ENCODE measurements at places on chromosomes 3 and 15. TPM values are rescaled to one million over a fixed set of nuclear protein-coding genes. Genes with fewer than 3 reads are reported as not detected.

The ATP10A gene
- total RNA-seq: 2.1 TPM

The PPM1L gene
- total RNA-seq: 18.1 TPM

DNA sequence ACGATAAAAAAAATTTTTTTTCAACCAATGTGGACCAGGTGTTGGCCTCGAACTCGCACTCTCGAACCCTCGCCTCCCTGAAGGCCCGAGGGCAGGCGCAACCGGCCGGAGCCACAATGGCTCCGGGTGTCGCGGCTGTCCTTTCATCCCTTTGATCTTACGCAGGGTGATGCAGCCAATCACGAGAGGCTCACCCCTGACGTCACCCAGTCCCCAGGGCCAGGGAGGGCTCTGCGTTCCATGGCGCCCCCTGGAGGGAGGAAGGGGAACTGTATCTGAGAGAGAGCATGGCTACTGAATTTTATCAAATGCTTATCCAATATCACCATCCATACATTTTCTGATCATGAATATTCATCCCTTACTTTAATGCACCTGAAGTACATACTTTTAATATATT, 15.4 kb upstream of the GMNC start:
- H3K4me3 ChIP-seq: no peak overlapping the region
- no peaks in the 10 kb centered on the region for H3K27me3 ChIP-seq
- DNase-seq: peak; percentile 55

The GATA2 gene
- 1.5 TPM for total RNA-seq

DNA sequence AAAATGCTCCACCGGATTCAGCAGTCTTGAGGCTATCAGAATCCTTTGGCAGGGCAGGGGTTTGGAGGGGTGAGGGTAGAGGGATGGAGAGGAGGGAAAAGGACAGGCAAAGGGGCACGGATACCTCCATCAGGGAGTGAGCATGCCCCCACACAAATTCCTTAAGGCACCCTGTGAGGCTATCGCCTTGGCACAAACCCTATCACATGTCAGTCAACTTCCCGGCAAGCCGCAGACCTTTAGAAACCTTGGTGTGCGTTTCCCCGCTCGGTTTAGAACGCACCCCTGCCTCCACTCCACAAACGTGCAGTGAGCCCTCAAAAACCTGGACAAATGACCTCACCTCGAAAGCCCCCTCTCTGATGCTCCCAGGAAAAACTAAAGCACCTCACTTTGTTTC, 422 bp upstream of the SETMAR start:
- peak overlapping the region; percentile 81 for H3K27ac ChIP-seq
- no peaks in the 10 kb centered on the region for H3K27me3 ChIP-seq
- no peak for DNase-seq
- peaks cover 7% of the 10 kb centered on the region for H3K36me3 ChIP-seq
- H3K4me3 ChIP-seq: peak overlapping the region; percentile 92
- H3K4me1 ChIP-seq: peaks cover 36% of the 10 kb centered on the region

The APBA2 gene
- total RNA-seq: 14.6 TPM

- peaks cover 77% of the 10 kb centered on the region for H3K4me1 ChIP-seq
- no peak overlapping the region for H3K4me3 ChIP-seq
- DNase-seq: no peak
- H3K27ac ChIP-seq: no peak overlapping the region
- H3K27me3 ChIP-seq: no peaks in the 10 kb centered on the region
- H3K36me3 ChIP-seq: no peaks in the 10 kb centered on the region
Measured at GRCh38 chr3:177146646-177147045, 50.6 kb downstream of the TBL1XR1 start.
